ENCODE measurements at places on chromosomes 6 and 20.

- DNase-seq, result no peak
Observed at GRCh38 chr6:40755749-40756452, 168.7 kb upstream of the LRFN2 start.

- no peak for DNase-seq
Observed at GRCh38 chr20:4763261-4763660, 41.6 kb downstream of the PRND start.

GRCh38 chr6:39847221-39847620 is 55.0 kb downstream of the DAAM2 start:
- no peak for DNase-seq

GRCh38 chr20:56816349-56816748 is 187.2 kb downstream of the TFAP2C start:
- no peak for DNase-seq

GRCh38 chr6:135811644-135812526 is 39.6 kb upstream of the PDE7B start:
- DNase-seq, result no peak
